Hypothalamus (tissue), 51 donors: ENCODE measurements at places on chromosomes 3 and 15.

DNA sequence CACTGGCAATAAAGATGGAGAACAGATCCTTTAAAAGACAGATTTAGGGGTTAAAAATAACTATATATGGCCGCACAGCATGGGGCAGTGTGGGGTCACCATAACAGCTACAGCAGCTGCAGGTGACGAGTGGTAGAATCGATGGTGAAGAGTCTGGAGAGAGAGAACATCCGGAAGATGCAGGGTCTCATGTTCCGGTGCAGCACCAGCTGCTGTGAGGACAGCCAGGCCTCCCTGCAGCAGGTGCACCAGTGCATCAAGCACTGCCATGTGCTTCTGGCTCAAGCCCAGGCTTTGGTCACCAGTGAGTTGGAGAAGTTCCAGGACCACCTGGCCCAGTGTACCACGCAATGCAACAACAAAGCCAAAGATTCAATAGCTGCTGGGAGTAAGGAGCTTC, 93.7 kb upstream of the IMPG2 start:
- DNase-seq: no peak

- DNase-seq: no peak
These were observed 88.7 kb downstream of the SEMA6D start for GRCh38 chr15:47806008-47806407.

DNA sequence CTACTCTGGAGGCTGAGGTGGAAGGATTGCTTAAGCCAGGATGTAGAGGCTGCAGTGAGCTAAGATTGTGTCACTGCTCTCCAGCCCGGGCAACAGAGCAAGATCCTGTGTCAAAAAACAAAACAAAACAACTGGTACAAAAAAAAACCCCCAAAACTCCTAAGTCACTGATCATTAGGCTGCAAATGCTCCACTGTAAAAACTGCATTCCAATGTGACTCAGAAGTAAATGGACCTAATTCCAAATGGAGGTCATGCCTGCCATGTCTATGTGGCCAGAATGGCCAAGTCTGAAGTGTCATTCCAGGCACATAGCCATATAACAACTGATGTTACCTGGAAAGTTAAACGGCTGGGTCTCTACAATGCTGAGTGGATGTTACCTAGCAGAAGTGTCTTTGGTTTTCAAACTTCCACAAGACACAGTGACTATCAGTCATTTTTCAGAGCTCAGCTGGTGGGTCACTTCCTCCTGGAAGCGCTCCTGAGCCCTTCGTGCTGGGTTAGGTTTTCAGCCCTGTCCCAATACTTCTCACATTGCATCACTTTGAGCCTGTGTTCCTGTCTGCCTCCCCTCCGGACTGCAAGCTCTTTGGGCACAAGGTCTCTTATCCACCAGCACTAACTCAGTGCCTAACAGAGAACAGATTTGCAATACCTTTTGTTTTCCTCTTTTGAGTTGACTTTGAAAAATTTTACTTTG, 10.6 kb downstream of the FSTL1 start:
- no peak for DNase-seq

DNA sequence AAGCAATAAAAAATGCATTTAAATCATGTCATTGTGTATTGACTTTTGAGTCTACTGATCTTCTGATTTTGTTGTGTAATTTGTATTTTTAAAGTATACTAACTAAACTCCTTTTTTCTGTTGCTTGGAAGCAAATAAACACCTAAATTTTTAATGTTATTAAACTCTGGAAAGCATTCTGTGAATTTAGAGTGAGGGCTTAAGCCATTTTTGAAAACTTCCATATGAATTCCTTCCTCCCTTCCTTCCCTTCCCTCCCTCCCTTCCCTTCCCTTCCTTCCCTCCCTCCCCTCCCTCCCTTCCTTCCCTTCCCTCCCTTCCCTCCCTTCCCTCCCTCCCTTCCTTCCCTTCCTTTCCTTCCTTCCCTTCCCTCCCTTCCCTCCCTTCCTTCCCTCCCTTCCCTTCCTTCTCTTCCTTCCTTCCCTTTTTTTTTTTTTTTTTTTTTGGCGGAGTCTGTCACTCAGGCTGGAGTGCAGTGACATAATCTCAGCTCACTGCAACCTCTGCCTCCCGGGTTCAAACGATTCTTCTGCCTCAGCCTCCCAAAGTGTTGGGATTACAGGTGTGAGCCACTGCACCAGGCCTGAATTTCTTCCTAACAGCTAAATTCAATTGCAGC, 56.6 kb upstream of the SENP5 start:
- no peak for DNase-seq

DNA sequence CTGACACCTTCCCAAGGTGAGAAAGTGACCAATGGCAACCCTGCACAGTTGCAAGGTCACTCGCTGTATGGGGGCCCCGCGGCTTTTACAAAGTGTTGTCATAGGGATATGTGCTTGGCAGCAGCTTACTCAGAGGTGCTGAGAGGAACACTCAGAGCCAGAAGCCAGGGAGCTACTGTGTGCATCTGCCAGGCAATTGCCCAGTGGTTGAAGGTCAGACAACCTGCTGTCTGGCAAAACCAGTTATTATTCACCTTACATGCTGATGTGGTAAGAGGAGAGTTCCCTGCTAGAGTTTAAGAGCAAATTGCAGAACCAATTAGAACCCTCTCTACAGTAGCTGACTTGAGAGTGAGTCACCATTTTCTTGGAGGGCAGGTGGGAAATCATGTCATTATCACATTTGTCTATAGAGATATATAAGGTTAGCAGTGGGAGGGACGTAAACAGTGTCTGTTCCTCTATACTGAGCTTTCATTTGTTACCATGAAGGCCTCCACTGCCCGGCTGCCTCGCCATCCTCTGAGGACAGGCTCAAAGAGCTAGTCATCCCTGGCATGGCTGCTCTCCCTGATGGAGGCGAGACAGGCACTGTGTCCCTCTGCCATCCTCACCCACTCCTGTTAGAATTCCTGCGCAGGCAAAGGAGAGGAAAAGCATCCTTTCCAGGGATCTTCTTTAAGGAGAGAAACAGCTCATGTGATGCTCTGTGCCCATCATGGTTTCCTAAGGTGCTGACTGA, 274.4 kb downstream of the PLCL2 start:
- no peak for DNase-seq

DNA sequence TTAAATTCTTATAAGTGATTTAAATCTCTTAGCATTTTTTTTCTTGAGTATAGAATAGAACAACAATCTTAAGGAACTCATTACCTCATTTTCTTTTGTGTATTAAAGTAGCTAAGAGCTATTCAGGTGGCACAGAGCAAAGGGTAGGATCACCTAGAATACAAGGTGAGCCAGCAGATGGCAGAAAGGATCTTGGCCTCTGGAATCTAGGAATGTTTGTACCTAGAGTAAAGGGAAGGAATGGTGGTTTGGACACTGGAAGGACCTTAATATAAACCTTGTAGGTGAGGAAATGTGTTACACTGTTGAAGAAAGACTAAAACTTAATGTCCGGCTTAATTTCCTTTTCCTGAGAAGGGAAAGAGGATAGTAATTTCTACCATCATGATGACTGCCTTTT, 89.0 kb downstream of the GHSR start:
- no peak for DNase-seq

DNA sequence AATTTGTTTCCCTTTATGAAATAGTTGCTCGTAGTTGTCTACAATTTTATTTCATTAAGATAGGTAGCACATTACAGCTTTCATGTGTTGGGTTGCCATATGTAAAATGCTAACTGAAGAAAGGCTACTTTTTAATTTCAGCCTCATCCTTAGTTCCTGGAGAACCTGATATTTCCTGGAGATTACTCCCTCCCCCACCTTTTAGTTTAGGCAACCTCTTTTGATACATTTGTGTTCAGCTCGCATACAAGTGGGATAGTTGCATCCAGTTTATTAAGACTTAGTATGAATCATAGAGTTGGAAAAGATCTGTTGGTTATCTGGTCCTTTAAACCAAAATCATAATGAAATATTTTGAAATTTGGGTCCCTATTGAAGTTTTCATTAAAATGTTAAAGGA, 6.0 kb downstream of the SETD5 start:
- no peak for DNase-seq

DNA sequence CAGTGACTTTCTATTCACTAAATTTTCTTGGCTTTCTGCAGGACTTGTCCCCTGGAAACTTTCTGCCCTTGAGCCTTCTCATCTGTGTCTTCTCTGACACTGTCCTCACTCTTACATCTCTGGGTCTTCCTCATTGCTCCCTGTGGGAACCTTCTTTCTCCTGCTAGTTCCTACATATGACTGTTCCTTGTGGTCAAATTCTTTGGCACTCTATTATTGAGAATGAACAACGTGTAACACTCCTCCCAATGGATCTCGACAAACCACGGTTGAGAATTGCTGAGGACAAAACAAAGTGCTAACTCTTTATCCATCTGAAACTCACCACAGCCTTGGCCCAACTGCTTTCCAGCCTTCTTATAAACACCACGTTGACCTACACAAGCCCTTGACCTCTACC, 3.5 kb upstream of the FAM81A start:
- no peak for DNase-seq

DNA sequence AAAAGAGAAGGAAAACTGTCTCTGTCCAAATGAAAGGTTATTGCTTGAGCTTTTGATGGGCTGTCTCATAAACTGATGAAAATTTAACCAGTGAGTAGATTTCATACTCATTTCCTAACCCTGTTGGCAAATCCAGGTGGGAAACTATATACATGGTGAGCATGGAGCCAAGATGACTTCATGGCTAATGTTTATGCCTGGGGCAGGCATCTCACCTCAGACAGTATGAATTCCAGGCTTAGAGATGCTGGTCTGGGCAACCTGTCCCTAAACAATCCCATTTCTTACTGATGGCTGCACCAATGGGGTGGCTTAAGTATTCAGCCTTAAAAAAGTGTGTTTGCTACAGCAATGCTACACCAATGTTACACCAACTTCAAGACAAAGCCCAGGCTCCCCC, 58.1 kb downstream of the SLTM start:
- no peak for DNase-seq

GRCh38 chr3:141680620-141681389, 57.3 kb upstream of the RNF7 start:
- no peak for DNase-seq

GRCh38 chr3:170027233-170028102, 10.3 kb upstream of the GPR160 start:
- no peak for DNase-seq

- no peak for DNase-seq
These were observed 1.3 kb upstream of the PIGZ start for GRCh38 chr3:196969660-196970546.

GRCh38 chr3:187812496-187812895, 67.2 kb upstream of the BCL6 start:
- DNase-seq: no peak

DNA sequence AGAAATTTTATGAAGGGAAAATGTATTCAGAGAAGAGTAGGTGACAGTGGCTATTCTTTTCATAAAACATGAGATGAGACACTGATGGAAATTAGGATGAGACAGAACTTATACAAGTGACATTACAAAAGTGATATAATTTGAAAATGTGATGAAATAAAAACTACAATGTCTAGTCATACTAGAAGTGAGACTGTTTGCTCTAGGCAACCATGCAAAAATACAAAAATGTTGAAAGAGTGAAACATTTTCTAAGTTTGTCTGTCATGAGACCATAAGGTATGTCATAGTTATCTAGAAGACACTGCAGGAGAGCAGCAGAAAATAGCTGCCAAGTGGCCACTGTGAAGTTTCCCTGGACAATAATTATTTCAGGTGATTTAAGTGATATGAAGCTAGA, 459.5 kb downstream of the DIPK2A start:
- DNase-seq: no peak

DNA sequence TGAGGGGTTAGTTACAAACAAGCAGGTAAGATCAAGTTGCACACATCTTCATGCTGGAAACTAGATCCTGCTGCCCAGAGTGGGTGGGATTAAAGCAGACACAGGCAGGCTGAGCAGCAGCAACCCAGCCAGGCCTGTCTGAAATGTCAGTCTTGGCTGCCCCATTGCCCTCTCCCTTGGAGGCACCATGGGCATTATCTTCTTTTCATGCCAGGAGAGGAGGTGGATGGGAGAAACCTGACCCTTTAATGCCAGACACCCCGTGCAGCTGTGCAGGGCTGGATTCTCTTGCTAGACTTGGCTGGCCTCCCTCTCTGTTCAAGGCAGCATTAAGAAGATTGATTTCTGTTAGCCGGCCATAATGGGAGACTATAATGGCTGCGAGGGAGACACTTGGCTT, 23.0 kb upstream of the EPHB1 start:
- DNase-seq: no peak

GRCh38 chr3:43128464-43128863, 22.6 kb upstream of the POMGNT2 start:
- DNase-seq: no peak

- DNase-seq: no peak
These were observed 117.3 kb upstream of the C15orf61 start for GRCh38 chr15:67403428-67404154.

GRCh38 chr15:48794697-48795134, 16.2 kb downstream of the CEP152 start:
- DNase-seq: no peak

- no peak for DNase-seq
These were observed 60.3 kb downstream of the NOX5 start for GRCh38 chr15:69074843-69075224.

DNA sequence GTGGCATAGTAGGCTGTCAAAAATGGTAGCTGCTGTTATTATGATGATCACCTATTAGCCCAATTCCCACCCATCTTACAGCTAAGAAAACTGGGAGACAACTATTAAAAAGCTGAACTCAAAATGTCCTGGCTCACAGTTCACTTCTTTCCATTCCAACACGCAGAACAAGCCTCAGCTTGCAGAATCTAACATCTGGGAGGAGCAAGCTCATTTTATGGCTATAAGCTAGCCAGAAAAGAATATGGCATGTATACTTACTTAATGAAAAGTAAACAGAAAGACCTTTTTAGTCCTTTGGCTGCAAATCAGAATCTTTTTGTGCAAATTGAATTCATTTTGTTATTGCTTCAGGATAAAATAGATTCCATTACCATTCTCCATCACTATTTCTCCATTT, 34.8 kb upstream of the CFAP20DC start:
- DNase-seq: no peak

DNA sequence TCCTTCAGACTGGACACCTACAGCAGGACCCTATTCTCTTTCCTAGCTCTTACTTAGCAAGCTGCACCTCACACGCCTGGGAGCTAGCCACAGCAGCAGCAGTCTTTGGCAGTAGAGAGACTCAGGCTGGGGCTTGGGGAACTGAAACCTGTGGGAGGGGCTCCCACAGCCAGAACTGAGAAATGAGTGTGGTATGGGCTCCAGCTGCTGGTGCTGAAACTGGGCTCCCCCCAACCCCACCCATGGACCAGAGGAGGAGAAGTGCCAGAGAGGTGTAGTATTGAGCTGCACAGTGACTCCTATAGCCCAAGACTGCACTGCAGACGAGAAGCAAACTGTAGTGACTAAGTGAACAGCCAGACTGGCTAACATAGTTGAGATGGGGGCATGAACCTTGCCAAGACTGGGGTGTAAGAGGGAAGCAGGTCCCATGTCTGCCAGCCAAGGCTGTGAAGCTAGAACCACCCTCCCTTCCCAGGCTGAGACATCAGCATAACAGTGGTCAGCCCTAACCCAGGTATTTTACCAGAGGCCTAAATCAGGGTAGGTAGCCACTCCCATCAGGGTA, 62.5 kb downstream of the MYO5A start:
- peak; percentile 6 for DNase-seq

GRCh38 chr15:47504624-47505256, 212.6 kb upstream of the SEMA6D start:
- DNase-seq: no peak

GRCh38 chr3:28808068-28808467, 459.4 kb upstream of the AZI2 start:
- DNase-seq: no peak

- no peak for DNase-seq
These were observed 14.9 kb downstream of the MAGI1 start for GRCh38 chr3:66023738-66024385.

GRCh38 chr15:39845582-39845981, 62.9 kb upstream of the FSIP1 start:
- no peak for DNase-seq

- DNase-seq: no peak
These were observed 61.5 kb downstream of the SLCO2A1 start for GRCh38 chr3:133967992-133968892.
